ENCODE measurements at places on chromosomes 12 and 14. TPM values are rescaled to one million over a fixed set of nuclear protein-coding genes. Genes with fewer than 3 reads are reported as not detected.

Gene SLC39A9
- 63.4 TPM for total RNA-seq

Gene MAP1LC3B2
- total RNA-seq, result 1.9 TPM

Gene HOXC10
- 154 TPM for total RNA-seq

Gene SCNN1A
- 17.1 TPM for total RNA-seq

Gene HOXC4
- 22.7 TPM for total RNA-seq

Gene SLCO1B3
- total RNA-seq, result 0.85 TPM

Gene CPNE6
- not detected for total RNA-seq

Gene ASCL4
- total RNA-seq, result not detected

Gene SSPN
- 23.4 TPM for total RNA-seq

Gene ACOT4
- 2.7 TPM for total RNA-seq

Gene SLC7A8
- total RNA-seq, result 0.90 TPM

Gene NINJ2
- total RNA-seq, result 1.9 TPM

Gene MFAP5
- total RNA-seq, result not detected

Gene GARIN6
- not detected for total RNA-seq

Gene HELB
- total RNA-seq, result 4.9 TPM

Gene P3H3
- total RNA-seq, result 11.0 TPM

Gene ACRBP
- total RNA-seq, result 0.54 TPM

Gene NPFF
- not detected for total RNA-seq

Gene SLC8A3
- not detected for total RNA-seq

Gene IFNG
- 0.33 TPM for total RNA-seq

Gene VPS33A
- 35.2 TPM for total RNA-seq

Gene LRP1-AS
- total RNA-seq, result not detected

Gene OTUB2
- total RNA-seq, result 3.4 TPM

Gene TMEM229B
- total RNA-seq, result 1.6 TPM

Gene GRIN2B
- total RNA-seq, result not detected

Gene KLHL33
- not detected for total RNA-seq

Gene BDKRB1
- not detected for total RNA-seq

Gene RAB15
- 6.0 TPM for total RNA-seq

Gene IPO8
- 46.6 TPM for total RNA-seq

Gene BHLHE41
- 147 TPM for total RNA-seq

Gene PIANP
- 0.13 TPM for total RNA-seq

Gene TUBA1C
- total RNA-seq, result 524 TPM

Gene DCN
- total RNA-seq, result 1.9 TPM

Gene SMARCC2
- total RNA-seq, result 129 TPM

Gene SERPINA5
- 0.49 TPM for total RNA-seq

Gene CRACR2A
- total RNA-seq, result 0.92 TPM

Gene SUPT16H
- total RNA-seq, result 84.5 TPM

Gene PROX2
- total RNA-seq, result not detected

Gene BDKRB2
- total RNA-seq, result 0.05 TPM

Gene LHX5
- not detected for total RNA-seq

Gene LPAR5
- total RNA-seq, result not detected

Gene ARHGEF40
- total RNA-seq, result 11.1 TPM

Gene FAM181A
- not detected for total RNA-seq

Gene DLK1
- 0.69 TPM for total RNA-seq

Gene PTGDR
- not detected for total RNA-seq

Gene SALL2
- total RNA-seq, result 1.5 TPM

Gene ATF1
- total RNA-seq, result 52.2 TPM

Gene ESR2
- total RNA-seq, result not detected

Gene MSRB3
- total RNA-seq, result 89.7 TPM

Gene PLEKHD1
- total RNA-seq, result 0.08 TPM

Gene IQSEC3
- not detected for total RNA-seq

Gene PSEN1
- 39.3 TPM for total RNA-seq
